HS-5 (cell line): ENCODE measurements at places on chromosomes 12 and 14.

- DNase-seq: no peak
These were observed 430.5 kb upstream of the SOX5 start for GRCh38 chr12:24379861-24380521.

DNA sequence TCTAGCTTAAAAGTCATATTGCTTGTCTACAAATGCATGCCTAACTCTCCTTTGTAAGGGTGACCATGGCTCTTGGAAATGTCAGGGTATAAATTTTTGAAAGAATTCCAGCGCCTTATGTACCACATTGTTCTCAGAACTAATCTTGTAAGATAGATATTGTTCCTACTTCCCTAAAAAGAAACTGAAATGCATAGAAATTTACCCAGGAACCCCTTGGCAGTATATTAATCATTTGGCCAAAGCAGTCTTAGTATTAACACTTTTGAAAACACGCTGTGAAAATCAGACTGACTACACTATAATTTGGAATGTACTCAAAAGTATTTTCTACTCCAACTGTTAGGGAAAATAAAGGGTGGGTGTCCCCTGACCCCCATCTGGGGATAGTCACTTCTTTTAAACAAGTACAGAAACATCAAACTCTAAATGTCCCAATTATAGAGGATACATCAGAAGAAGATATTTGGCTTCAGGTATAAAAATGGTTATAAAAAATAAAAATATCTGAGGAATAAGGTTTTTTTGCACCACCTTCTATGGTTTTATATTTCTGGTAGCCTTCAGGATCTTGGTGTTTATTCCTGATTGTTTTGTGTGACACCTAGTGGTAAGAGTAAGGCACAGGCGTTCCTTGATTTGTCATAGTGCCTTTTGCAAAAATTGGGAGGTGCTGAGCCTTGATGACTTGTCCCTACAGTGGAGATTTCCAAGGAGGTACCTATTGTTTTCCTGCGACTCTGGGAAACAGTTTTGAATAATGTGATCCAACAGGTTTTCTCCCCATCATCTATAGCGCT lies 2.2 kb upstream of the NFKBIA start:
- DNase-seq: peak; percentile 39

- DNase-seq: no peak
These were observed 372.5 kb downstream of the ADAMTS20 start for GRCh38 chr12:43179486-43179885.

DNA sequence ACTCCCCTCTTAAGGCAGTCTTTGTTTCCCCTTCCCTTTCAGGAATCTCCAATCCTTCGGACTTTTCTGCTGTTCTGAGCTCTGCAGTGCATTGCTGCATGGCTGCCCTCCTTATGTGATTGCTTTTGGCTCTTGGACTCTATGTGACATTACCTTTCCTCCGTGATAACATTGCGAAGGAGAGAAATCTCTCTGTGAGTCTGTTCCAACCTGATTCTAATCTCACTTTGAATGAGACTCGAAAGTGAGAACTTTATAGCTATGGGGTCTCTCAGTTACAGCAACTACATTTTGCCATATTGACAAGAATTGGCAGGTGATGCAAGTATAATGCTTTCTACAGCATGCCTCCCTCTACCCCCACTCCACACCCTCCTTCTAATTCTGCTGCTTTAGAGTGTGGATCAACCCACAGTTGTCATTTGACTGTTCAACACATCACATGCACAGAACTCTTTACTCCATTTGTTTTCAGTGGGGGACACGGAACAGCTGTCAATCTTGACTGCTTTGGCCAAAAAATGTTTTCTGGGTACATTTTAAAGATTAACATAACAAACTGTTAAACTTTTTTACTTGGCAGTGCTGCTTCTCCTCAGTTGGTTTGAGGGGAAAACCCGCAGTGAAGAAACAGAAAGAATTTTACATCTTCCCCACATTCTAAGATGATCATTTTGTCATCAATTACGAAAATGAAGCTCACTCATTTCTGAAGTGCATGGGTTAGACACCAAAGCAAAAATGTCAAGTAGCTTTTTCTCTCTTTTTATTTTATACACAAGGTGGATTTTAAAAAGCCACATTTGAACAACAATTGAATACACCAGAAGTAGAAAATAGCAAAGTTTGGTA lies 125.5 kb upstream of the RMST start:
- no peak for DNase-seq

GRCh38 chr12:8917031-8917430 lies 2.7 kb downstream of the PHC1 start:
- no peak for DNase-seq

GRCh38 chr12:32435921-32436705 lies 36.8 kb downstream of the FGD4 start:
- no peak for DNase-seq

DNA sequence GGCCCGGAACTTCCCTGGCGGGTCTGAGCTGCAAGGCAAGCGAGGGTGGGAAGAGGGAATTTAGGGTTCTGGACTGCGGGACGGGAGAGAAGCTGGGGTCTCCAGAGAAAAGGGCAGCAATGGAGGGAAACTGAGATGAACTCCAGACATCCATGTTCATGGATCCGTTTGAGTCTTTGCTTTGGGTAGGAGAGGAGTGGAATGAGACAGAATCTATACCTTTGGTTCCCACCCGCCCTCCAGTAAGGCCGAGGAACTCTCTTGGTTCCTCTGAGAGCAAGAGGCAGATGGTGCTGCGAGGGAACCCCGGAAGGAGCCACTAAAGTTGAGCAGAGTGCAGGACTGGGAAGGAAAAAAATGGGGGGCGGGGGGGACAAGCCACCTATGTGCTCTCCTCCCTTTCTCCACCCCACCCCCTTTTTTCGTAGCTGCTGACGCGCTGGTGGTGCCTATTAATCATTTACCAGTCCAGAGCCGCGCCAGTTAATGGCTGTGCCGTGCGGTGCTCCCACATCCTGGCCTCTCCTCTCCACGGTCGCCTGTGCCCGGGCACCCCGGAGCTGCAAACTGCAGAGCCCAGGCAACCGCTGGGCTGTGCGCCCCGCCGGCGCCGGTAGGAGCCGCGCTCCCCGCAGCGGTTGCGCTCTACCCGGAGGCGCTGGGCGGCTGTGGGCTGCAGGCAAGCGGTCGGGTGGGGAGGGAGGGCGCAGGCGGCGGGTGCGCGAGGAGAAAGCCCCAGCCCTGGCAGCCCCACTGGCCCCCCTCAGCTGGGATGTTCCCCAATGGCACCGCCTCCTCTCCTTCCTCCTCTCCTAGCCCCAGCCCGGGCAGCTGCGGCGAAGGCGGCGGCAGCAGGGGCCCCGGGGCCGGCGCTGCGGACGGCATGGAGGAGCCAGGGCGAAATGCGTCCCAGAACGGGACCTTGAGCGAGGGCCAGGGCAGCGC lies 1.2 kb downstream of the SSTR1 start:
- DNase-seq: no peak

DNA sequence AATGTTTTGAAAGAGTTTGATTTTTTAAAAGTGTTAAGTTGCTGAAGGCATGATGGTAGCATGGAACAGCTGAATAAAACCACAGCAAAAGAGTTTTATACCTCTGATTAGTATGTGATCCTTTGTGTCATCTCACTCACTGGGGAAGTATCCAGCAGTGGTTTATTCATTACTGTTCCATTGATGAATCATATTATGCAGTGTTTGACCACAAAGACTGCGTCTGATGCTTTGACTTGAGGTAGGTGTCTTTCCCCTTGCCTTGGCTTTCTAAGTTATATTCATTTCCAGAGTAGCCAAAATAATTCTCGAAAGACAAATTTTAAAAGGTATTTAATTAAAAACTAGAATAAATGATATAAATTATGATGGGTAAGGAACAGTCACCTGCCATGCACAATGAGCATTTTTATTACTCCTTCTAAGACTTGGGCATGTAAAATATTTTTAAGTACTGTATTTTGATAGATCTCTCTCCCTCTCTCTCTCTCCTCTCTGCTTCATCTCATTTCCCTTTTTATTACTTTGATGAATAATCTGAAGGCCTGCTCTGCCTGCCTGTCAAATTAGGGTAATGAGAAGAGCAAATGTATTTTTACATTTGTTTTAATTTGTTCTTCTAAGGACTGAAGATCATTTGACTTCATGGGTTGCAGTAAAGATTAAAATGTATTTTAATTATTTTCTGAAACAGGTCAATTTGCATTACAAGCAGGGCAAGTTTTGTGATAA lies 164.9 kb downstream of the NAV3 start:
- DNase-seq: peak; percentile 89

DNA sequence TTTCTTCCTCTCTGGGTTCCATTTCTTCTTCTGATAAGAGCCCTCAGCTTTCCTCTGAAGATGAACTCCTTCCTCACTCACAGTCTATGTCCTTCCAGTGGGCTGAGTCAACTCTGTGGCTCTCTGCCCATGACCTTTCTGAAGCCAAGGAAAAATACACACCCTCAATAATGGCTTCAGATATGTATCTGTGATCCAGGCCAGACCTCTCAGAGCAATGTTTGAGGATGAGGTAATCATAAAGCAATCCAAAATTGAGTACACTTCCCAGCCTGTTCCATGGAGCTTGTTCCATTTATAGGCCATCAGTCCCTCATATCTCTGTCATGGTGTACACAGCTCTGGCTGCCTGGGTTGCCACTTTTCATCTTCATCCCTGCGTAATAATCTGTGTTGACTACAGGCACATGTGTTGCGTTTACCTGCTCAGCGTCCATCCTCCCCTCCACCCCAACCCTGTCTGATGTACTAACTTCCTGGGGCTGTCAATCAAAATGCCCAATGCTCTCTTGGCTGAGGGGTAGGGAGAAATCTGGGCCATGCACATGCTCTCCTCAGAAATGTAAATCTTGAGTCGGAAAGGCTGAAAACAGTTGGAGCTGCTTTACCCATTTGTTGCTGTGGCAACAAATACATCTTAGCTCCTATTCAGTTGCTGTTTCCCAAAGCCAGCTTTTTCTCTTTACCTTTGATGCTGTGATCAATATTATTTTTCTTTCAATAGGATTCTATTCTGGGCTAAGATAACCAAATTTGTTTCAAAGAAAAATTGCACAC lies 377.8 kb upstream of the TMEM132C start:
- no peak for DNase-seq

- no peak for DNase-seq
These were observed 30.3 kb downstream of the FBXL14 start for GRCh38 chr12:1564067-1564466.
